Stimulated activated CD4-positive, alpha-beta T cell treated with anti-CD3 and anti-CD28 coated beads, Interleukin-15, amount 100 ng/mL, for 24 hours (primary cell): ENCODE measurements at places on chromosomes 3 and 15.
A peak's percentile ranks its signal among the peaks of the same experiment; 100 is the strongest.

DNA sequence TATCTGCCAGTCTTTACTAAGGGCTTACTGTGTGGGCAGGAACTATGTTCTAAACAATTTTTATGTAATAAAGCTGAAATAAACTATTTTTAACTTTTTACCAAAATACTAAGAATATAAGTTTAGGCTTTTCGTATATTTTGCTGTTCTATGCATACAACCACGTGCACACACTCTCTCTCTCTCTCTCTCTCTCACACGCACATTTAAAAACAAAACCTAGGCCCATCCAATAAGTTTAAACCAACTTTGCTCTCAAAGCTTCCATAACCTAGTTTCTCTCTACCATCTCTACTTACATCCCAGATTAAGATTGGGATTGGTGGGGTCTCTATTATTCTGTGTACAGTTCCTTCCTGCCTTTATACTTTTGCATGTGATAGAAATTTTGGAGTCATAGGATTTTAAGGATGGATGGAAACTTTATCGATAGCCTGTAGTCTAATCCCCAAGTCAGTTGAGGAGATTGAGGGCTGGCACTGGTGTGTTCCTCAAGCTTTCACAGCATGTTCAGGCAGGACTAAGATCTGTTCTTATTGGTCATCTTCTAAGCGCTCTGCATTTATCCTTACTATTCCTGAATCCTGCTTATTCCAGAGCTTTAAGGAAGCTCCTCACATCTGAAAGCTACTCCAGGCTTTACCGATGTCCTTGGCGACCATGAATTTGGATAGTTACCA lies 1.8 kb downstream of the GPR171 start:
- DNase-seq, result no peak

DNA sequence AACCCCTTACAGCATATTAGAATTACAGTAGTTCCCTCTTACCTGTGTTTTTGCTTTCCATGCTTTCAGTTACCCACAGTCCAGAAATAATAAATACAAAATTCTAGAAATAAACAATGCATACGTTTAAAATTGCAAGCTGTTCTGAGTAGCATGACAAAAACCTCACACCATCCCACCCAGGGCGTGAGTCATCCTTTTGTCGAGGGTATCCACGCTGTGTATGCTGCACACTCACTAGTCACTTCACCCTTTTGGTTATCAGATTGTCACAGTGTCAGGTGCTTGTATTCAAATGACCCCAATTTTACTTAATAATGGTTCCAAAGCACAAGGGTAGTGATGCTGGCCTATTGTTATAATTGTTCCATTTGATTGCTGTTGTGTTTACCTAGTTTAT lies 72.5 kb upstream of the P3H2 start:
- DNase-seq, result peak; percentile 10

DNA sequence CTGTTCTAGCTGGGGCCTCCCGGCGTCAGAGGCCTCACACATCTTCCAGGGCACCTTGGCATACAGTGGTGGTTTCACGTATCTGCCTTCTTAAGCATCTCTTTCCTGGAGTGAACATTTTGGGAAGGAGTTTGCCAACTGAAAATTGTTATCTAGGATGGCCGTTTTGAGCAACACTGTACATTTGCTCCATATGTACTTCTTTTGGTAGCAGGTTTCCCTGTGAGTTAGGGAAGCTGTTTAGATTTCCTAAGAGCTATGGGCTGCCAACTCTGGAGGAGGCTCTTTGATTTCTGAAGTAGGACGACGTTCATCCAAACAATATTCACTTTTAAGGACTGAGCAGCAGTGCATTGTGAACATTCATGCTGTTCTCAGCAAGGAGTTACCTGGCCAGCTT lies 665.9 kb downstream of the SQOR start:
- DNase-seq, result no peak

DNA sequence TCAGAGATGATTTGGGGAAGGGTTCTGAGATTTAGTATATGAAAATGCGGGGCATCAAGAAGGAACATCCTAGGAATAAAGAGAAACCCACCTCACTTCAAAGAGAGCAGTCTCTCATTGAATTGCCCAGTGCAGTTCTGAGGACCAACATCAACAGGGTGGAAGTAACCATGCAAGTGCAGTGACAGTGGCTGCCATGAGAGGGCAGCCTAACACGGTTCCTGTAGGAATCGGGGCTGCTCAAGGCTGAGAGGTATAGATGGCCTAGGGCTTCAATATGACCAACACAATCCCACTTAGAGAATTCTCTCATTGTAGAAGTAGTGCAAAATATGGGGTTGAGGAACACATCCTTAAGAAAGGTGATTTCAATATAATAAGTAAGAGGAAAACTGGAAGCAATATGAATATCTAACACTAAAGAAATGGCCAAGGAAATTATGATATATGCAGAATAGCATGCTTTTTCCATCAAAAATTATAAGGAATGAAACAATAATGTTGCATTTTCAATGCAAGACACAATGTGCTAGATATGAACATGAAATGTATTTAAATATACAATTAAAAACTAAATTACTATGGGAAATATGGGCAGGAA lies 51.1 kb upstream of the ARRDC4 start:
- peak; percentile 70 for DNase-seq

- no peak for DNase-seq
Observed at GRCh38 chr3:115843206-115843605, 219.9 kb downstream of the GAP43 start.

GRCh38 chr3:117688583-117688982 lies 979.0 kb downstream of the TUSC7 start:
- DNase-seq, result no peak
